Stimulated activated CD8-positive, alpha-beta memory T cell treated with anti-CD3 and anti-CD28 coated beads, Interleukin-2, amount 100 ng/mL, for 48 hours (primary cell): ENCODE measurements at places on chromosomes 11 and 22.
A peak's percentile ranks its signal among the peaks of the same experiment; 100 is the strongest.

DNA sequence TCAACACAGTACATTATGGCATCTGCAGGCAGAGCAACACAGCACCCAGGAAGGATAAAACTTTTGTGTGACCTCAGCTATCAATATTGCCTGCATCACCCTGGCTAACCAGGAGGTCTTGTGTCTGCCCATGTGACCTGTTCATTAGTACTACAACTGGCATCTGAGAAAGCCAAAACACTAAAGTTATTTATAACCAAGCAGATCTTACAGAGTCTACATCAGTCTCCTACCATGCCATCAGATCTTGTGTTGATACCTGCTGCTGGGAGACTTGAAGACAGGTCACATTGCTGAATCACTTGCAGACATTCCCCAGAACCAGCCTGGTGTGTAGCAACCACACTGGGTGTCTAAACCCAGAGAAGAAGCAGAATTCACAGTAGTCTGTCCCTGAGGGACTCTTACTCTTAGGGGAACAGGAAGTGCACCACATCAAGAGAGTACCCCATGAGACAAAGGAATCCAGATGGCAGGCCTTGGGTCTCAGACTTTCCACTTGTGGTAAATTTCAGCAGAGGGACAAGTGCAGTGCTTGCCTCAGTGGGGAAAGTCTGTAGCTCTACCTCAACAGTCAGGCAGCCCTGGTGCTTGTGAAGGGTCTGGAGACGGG is 7.0 kb downstream of the OR9G1 start:
- DNase-seq = no peak

DNA sequence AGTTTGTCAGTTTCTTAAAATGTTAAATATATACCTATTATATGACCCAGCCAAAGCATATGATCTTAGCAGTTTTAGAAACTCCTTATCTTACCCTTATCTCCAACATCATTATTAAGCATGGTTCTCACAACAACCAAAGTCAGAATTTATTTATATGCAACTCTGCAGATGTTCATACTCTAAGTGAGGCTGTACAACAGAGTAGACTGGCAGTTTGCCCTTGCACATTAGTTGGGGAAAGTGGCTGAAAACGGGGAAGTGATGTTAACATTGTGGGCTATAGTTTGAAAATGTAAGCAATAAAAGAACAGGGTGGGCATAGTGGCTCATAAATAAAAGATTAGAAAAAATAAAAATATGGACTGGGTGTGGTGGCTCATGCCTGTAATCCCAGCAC is 49.7 kb downstream of the ATG16L2 start:
- DNase-seq = no peak

- DNase-seq = no peak
These were observed 5.4 kb downstream of the MYO18B start for GRCh38 chr22:25747245-25747944.

DNA sequence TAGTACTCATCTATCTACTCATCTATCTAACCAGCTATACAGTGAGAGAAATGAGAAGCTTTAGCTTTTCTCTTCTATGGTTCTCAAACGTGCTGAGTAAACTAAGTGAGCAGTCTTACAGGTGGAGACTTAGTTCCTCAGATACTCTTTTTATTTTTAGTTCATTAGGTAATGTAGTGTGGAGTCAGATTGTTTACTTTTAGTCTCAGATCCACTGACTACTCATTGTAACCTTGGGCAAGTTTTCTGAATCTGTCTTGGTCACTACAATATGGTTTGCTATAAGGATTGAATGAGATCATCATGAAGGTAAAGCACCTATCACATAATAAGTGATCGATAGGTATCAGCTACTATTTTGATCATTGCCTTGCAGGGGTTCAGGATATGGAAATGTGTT is 160.1 kb downstream of the RAB38 start:
- DNase-seq = no peak

DNA sequence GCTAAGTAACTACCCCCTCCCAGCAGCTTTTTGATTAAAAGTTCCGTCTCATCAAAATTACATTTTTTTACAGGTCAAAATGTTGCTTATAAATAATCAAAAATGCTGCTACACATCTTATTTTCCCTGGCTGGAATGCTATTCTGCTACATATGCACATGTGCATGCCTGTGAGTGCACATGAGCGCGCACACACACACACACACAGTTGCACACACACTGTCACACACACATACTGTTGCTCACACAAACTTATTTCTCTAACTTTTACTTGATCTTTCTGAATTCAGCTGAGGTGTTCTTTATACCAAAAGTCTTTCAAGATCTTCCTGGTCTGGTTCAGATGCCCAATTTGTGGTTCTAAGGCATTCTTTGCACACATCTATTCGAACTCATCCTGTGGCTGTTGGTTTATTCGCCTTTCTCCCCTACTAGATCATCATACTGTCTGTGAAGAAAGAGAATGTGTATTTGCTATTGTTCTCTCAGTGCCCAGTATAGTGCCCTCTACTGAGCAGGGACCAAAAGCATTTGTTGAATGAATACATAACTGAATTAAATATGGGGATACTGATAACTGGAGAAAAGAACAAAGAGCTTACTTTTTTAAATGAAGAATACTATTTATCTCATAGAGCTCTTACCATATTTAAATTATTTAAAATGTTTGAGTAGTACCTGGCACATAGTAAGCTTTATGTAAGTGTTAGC is 68.1 kb upstream of the CCDC179 start:
- no peak for DNase-seq

- no peak for DNase-seq
These were observed 58.8 kb downstream of the CHRDL2 start for GRCh38 chr11:74672332-74672955.

- DNase-seq = no peak
These were observed 43.0 kb upstream of the CD5 start for GRCh38 chr11:61059260-61059752.

DNA sequence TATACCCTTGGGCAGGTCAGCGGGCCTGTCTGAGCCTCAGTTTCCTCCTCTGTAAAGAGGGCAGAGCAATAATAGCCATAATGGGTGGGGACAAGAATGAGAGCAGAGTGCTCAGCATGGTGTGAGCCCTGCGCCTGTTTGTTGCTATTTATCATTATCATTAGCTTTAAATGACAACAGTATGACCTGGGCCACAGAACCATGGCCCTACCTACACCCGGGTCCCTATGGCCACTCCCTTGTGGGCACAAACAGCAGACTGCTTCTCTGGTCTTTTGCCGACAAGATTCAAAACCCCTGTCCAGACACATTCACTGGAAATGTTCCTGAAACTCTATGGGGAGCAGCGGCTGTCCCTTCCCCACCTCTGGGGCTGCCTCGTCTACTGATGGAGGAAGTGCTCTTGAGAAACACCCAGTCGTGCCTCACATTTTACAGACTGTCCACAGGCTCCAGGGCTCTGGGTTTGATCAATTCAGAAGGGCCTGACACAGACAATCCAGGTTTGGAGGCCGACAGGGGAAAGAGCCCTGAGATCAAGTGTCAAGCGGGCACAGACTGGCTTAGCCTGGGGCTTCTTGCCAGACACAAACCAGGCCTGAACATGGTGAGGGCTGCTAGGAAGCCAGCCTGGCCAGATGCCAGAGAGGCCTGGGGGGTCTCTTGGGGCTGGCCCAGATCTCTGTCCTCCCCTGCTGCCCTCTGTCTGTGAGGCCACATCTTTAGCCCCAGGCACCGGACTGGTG is 112.5 kb upstream of the CD82 start:
- no peak for DNase-seq

- DNase-seq = no peak
These were observed 794.0 kb downstream of the CNTN5 start for GRCh38 chr11:99814738-99815137.

DNA sequence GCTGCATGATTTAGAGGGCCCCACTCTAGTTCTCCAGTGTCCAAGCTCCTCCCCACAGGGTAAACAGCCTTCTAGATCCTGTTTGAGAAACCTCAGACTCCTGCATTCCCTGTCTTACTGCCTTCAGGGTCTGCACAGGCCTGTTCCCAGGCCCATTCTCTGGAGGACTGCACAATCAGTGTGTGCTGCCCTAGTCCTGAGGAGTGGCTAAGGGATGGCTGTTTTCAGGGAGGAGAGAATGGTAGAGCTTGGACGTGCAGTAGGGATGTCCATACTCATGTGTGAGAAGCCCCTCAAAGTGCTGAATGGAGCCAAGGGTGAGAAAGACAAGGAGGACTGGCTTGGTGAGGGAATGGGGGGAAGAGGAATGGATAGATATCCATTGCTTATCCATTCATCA is 103.8 kb upstream of the CCDC90B start:
- DNase-seq = no peak

GRCh38 chr11:34169686-34170085 is 64.3 kb downstream of the NAT10 start:
- DNase-seq = no peak

GRCh38 chr11:112225753-112226061 is 521 bp upstream of the PTS start:
- no peak for DNase-seq

- no peak for DNase-seq
These were observed 356.7 kb downstream of the TBC1D22A start for GRCh38 chr22:47119181-47119580.

DNA sequence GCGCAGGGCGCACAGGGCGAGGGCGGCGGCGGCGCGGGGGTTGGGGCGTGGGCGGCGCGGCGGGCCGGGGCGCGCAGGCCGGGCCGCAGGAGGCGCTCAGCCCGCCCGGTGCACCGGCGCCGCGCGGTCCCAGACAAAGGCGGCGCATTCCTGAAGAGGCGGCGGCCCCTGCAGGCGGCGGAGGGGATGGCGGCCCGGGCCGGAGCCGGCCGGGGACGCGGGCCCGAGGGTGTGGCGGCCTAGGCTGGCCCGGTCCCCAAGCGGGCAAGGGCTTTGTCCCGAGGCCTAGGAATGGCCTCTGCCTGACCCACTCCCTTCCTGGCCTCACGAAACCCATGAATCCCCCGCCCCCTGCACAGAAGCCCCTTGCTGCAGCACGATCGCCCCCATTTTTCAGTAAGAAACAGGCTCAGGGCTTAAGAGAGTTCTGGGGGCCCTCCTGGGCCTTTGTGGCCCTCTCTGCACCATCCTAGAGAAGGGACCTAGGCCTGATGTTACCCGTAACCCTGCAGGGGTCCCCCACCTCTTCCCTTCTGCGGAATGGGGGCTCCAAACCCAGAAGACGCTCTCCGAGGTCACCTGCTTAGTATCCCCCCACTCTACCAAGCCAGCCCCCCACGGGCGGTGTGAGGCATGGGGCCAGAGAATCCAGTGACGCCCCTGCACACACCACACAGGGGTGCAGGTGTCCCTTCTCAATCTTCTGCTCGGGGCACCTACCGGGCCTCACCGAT is at the start of gene RTN4R:
Gene RTN4R, minus strand, starts transcription at position 40 of the 734 bp plus-strand sequence. CDS start 226 bp downstream, outside the sequence.
- DNase-seq = peak; percentile 36

- no peak for DNase-seq
These were observed 212.1 kb downstream of the NAV2 start for GRCh38 chr11:19924716-19925115.

DNA sequence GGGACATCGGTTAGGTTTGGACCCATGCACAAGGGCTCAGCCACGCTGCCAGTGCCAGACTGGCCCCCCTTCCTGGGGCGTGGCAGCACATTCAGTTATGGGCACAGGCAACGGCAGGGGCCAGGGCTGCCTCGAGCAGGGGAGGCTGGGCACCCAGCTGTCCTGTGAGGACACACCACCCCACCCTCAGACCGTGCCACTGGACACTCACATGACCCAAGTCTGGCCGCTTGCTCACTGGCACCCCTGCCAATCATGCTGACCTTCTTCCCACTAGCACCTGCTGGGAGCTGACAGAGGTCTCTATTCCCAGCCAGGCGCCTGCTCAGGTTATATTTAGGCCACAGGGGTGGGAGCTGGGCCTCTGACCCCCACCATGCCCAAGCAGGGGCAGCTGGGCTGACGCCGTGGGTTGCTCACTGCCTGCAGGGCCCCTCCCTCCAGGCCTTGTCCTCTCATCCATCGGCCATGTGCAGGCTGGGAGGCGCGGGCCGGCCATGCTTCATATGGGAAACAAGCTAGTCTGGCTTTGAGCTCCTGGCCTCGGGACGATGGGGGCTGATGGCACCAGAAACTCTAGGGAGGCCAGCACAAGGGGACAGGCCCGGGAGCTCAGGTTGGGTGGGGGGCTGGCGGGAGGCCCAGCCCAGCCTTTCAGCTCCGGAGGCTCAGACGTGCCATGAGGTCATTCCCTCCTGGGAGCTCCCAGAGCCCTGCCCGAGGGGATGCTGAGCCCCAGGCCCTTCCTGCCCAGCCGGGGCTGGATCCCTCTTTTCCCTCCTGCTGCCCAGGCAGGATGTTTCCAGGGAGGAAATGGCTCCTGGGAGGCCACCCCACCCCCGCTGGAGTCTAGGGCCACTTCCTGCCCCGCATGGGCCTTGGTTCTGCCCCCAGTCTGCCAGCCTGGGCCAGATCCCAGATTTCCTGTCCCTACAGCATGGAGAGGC is 15.2 kb upstream of the TBX1 start:
- DNase-seq = no peak

DNA sequence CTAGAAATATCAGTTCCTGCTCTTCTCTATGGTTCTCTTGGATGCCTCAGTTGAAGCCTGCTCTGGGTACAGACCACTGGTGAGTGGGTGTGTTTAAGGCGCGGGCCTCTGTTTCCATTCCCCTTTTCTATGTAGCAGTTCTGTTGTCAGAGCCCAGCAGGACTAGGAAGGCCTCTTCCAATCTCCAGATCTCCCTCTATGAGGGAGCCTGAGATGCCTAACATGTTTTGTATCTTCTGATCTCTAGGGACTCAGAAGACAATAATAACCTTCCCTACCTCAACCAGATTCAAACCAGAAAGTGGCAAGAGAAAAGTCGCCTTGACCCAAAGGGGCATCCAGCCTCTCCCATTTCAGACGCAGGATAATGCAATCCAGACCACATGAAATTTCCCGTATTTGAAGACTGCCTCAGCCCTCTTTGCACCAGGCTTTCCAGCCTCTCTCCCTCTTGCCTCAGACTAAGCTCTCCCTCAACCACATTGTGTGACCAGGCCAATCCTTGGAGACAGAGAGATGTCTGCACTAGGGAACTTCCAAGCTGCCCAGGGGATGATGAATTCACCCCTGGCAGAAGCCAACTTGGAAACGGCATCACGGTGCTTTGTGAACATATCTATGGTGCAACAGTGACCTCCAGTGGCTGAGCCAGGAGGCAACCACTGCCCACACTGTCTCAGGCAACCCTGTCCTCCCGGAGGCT is 150.1 kb upstream of the UBASH3B start:
- DNase-seq = peak; percentile 17
